ENCODE measurements at places on chromosomes 11 and 22.

DNA sequence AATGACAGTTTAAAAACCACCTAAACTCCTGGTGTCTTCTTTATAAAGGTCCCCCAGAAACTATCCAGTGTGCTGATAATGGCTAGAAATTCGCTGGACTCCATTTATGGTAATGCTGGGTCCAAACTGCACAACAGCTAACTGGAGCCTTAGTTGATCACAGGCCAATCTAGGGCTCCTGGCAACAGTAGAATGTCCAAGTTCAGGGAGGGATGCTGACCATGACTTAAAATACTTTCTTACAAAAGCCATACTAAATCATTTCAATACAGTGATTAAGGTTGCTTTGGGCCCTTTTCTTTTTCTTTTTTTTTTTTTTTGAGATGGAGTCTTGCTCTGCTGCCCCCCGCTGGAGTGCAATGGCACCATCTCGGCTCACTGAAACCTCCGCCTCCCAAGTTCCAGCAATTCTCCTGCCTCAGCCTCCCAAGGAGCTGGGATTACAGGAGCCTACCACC lies 14.5 kb upstream of the GAB2 start:
- no peak for DNase-seq

DNA sequence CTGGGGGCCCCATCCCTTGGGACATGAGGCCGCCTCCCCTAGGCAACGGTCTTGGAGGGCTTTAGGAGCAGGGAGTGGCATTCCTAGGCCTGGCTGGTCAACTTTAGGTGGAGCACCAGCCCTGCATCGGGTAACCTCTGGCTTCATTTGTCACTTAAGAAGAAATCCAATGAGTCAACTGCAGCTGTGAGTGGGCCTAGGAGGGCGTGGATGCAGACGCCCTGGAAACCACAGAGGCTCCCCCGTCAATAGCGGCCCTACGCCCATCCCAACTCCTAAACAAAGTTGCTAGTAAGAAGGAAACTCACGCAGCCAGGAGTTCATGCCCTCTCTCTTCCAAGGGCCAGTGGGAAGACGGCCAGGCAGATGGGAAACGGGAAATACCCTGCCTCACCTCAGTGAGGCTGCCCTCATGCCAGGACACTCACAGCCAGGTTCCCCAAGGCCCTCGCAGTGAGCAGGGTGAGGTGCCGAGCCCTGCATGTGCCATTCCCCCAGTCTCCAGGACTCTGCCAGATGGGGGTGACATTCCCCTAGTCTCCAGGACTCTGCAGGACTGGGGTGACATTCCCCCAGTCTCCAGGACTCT lies 20.8 kb downstream of the BID start:
- no peak for DNase-seq

DNA sequence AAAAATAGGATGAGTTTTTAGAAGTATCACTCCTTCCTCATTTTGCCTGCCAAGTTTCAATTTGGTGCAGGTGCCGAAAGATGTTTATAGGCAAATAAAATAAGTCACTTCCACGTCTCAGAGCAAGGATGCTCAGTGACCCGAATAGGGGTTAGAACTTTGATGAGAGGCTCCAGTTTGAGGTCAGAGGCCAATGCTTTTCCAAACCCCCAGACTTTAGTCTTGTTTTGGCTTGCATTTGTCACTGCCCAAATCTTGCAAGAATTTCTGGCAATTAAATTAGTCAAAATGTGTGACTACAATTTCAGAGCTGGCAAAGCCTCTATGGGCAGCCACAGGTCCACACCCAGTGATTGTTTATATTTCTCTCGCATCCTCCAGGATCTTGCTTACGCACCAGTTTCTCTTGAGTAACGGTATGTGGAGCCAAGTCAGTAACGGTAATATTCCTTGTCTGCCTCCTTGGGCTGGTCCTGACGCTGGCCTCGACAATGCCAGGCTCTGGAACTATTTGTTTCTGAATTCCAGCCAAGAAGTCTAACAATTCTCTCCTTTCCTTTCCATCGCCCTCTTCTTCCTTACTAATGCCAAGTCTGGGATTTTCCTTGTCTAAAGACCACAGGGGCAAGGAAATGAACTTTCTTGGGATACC lies 9.9 kb upstream of the NUP160 start:
- DNase-seq, result no peak

DNA sequence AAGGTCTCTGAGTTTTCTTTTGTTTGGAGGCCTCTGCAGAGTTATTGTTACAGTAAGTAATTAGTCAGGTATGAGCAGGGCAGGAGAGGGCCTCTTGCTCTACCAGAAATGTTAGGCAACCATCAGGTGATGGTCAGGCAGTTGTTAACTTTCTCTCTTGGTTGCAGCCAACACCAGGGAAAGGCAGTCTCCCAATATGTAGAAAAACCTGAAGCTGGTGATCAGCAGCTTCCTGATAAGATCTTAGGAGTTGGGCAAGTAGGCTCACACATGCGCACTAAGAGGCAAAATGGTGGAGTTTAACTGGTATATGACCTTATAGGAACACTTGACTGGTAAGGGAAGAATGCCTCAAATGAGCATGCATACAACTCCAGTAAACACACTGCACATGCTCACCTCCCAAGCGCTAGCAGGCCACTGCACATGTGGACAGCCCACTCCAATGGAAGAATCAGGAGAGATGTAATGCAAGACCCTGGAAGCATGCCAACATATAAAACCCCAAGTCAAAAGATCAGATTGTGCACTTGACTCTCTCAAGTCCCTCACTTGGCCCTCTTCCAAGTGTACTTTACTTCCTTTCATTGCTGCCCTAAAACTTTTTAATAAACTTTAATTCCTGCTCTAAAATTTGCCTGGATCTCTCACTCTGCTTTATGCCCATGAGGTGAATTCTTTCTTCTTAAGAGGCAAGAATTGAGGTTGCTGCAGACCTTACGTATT lies 23.7 kb upstream of the SLC35F2 start:
- no peak for DNase-seq

DNA sequence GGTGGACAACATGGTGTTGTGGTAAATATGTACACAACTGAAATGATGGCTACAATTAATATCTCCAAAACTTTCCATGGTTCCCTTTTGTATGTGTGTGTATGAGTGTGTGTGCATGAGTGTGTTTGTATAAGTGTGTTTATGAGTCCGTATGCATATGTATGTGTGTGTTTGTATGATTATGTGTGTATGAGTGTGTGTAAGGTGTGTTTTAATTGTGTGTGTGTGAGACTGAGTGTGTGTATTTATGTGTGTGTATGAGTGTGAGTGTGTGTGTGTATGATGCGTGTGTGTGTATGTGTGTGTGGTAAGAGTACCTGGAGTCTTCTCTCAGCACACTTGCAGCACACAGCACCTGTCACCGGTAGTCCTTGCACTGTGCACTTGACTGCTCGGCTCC lies 7.8 kb downstream of the KRTAP5-9 start:
- DNase-seq, result no peak

GRCh38 chr11:58676563-58677135 lies 54.2 kb downstream of the CNTF start:
- no peak for DNase-seq

DNA sequence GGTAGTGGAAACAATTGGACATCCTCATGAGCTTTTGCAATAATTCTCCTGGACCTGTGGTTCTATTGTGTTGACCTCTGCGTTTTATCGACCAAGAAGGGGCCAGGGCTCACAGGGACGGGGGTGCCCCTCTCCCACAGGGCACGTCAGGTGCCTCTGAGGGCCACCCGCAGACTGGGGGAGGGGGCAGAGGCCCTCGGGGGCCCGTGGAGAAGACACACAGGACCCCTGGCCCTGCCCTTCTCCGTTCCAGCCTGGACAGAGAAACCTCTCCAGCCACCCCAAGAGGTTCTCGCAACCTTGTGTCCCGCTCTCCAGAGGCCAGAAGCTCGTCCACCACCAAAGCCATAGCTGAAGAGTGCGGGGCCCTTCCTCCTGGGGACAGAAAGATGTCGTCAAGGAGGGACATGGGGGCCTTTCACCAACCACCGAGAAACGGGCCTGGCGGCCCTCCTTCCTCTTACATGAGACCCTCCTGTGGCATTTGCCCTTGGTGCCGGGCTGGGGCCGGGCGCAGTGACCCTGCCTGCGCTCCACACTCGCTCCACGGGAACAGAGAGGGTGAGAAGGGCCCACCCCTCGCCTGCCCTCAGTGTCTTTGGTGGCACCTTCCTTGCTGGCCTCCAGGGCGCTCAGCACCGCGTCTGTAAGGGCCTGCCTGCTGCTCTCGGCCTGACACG lies 57.3 kb downstream of the GRAMD4 start:
- no peak for DNase-seq
